ENCODE measurements at places on chromosomes 11 and 22. TPM values are rescaled to one million over a fixed set of nuclear protein-coding genes. Genes with fewer than 3 reads are reported as not detected.

GRCh38 chr11:84215672-84216071 is 929.5 kb upstream of the CCDC90B start:
- no peaks in the 10 kb centered on the region for H3K4me1 ChIP-seq
- H3K36me3 ChIP-seq: no peaks in the 10 kb centered on the region
- H3K27me3 ChIP-seq: no peaks in the 10 kb centered on the region

DNA sequence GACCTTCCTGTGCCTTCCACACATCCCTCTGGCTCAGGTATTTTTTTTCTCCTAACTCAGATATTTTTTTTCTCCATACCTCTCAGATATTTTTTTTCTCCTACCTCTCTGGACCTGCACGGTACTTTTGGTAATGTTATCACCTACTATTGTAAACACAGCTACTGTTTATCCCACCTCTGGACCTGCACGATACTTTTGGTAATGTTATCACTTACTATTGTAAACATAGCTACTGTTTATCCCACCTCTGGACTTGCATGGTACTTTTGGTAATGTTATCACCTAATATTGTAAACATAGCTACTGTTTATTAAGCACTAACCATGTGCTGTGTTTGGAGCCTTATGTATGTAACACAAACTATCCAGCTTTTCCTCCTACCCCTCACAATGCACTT is 12.1 kb upstream of the UPB1 start:
- DNase-seq: no peak
- H3K4me3 ChIP-seq: no peak overlapping the region
- peaks cover 36% of the 10 kb centered on the region for H3K4me1 ChIP-seq
- peaks cover 8% of the 10 kb centered on the region for H3K27me3 ChIP-seq
- H3K27ac ChIP-seq: no peak overlapping the region

Gene PKNOX2
- not detected for total RNA-seq

- peak overlapping the region; percentile 54 for H3K4me3 ChIP-seq
- H3K27me3 ChIP-seq: no peaks in the 10 kb centered on the region
- H3K27ac ChIP-seq: peak overlapping the region; percentile 90
- no peak for DNase-seq
- peaks cover 53% of the 10 kb centered on the region for H3K4me1 ChIP-seq
These were observed 4.1 kb downstream of the PPP1CA start for GRCh38 chr11:67397536-67397935.

- no peak overlapping the region for H3K4me3 ChIP-seq
- H3K4me1 ChIP-seq: no peaks in the 10 kb centered on the region
- H3K36me3 ChIP-seq: no peaks in the 10 kb centered on the region
- no peak overlapping the region for H3K27ac ChIP-seq
- DNase-seq: no peak
- H3K27me3 ChIP-seq: peaks cover 9% of the 10 kb centered on the region
These were observed 86.5 kb upstream of the SLC6A5 start for GRCh38 chr11:20512869-20513268.

DNA sequence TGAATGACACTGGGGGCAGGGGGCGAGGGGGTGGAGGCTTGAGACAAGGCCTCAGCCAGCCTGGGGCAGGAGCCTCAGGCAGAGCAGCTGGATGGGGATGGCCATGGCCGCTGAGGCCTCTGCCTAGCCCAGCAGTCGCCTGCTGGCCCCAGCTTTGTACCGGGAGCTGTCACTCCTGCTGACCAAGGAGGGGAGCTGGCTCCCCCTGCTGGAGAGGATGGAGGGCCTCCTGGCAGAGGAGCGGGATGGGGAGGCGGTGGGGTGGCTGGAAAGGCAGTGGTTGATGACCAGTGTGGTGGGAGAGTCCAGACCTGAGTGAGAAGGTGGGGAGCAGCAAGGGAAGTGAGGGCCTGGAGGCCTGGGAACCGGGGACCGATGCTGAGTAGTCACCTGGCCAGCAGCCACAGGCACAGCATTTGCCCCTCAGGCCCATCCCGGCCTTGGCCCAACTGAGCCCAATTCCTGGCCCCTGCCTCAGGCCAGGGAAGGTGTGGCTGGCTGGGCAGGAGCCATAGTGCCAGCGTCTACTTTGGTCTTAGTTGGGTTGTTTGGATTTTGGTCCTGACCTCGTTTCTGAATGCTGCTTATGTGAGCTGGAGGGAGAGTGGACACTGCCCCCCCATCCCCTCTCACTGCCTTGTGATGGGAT is 6.0 kb upstream of the SUSD2 start:
- no peaks in the 10 kb centered on the region for H3K27me3 ChIP-seq
- no peaks in the 10 kb centered on the region for H3K4me1 ChIP-seq
- no peak overlapping the region for H3K4me3 ChIP-seq
- DNase-seq: peak; percentile 73
- no peak overlapping the region for H3K27ac ChIP-seq
- H3K36me3 ChIP-seq: no peaks in the 10 kb centered on the region

Gene IL17REL
- total RNA-seq: 0.36 TPM

DNA sequence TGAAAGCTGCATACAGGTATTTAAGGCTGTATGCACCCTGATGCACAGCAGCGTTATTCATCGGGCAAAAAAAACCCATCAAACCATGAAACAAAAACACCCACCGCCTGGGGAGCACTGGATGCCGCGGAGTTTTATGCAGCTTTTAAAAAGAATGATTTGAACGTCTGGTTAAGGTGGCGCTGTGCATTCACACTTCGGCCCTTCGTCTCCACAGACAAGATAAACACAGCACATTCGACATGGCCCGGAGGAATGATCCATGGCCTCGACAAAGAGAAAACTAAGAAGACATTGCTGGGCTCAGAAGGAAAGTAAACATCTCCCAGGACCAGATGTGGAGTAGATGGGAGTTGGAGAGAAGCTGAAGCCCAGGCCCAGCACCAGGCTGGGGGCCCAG is 40.8 kb upstream of the GAL start:
- no peaks in the 10 kb centered on the region for H3K4me1 ChIP-seq
- H3K4me3 ChIP-seq: no peak overlapping the region
- DNase-seq: no peak
- H3K27ac ChIP-seq: no peak overlapping the region
- H3K36me3 ChIP-seq: peaks cover 5% of the 10 kb centered on the region

- no peak for DNase-seq
- H3K27me3 ChIP-seq: no peaks in the 10 kb centered on the region
- H3K4me3 ChIP-seq: no peak overlapping the region
- no peaks in the 10 kb centered on the region for H3K4me1 ChIP-seq
- H3K27ac ChIP-seq: no peak overlapping the region
- H3K36me3 ChIP-seq: no peaks in the 10 kb centered on the region
These were observed 154.7 kb upstream of the GUCY1A2 start for GRCh38 chr11:107172996-107173395.

- DNase-seq: no peak
These were observed 58.1 kb downstream of the OSBP2 start for GRCh38 chr22:30752771-30753170.

Gene FLRT1
- total RNA-seq: 1.4 TPM

Gene POU2AF3
- total RNA-seq: not detected

Gene TENM4
- total RNA-seq: 0.21 TPM

DNA sequence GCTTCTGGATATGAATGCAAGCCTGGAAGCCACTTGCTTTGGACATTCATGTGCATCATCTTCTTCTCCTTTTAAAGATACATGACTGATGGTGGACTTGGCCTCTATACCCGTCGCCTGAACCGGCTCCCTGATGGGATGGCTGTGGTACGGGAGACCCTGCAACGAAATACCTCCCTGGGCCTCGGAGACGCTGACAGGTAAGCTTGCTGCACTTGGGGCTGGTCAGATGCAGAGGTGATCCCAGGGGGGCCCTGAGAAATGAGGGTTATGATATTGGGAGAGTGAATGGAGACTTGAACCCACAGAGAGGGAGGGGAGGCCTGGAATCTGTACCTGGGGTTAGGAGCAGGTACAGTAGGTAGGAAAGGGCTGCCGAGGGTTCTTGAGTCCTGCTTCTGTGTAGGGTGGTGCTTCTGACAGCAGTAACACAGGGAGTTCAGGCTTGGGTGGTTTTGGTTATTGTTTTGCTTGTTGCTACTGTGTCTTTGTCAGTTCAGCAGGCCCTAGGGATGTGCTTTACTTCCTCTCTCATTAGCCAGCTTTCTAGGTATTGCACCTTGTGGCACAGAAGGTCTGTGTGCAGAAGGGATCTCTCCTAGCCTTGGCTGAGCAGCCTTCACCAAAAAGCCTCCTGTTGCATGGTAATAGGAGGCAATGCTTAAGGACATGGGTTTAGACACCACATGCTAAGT is 176.1 kb downstream of the DBX1 start:
- no peaks in the 10 kb centered on the region for H3K36me3 ChIP-seq
- H3K27me3 ChIP-seq: peaks cover 27% of the 10 kb centered on the region
- DNase-seq: no peak
- no peak overlapping the region for H3K27ac ChIP-seq
- peaks cover 25% of the 10 kb centered on the region for H3K4me1 ChIP-seq
- H3K4me3 ChIP-seq: no peak overlapping the region

- peak; percentile 82 for DNase-seq
- peaks cover 9% of the 10 kb centered on the region for H3K27me3 ChIP-seq
- peaks cover 22% of the 10 kb centered on the region for H3K4me1 ChIP-seq
- H3K4me3 ChIP-seq: peak overlapping the region; percentile 96
- H3K36me3 ChIP-seq: peaks cover 1% of the 10 kb centered on the region
- H3K27ac ChIP-seq: peak overlapping the region; percentile 45
These were observed 1.8 kb upstream of the RASGRP2 start for GRCh38 chr11:64745521-64746328.

Gene SCGB1A1
- not detected for total RNA-seq

Gene MOGAT2
- total RNA-seq: not detected

GRCh38 chr11:40125054-40125453 is 1334.4 kb downstream of the LRRC4C start:
- no peaks in the 10 kb centered on the region for H3K4me1 ChIP-seq
- no peaks in the 10 kb centered on the region for H3K36me3 ChIP-seq
- no peaks in the 10 kb centered on the region for H3K27me3 ChIP-seq
- DNase-seq: no peak

Gene TMPRSS4
- total RNA-seq: not detected

DNA sequence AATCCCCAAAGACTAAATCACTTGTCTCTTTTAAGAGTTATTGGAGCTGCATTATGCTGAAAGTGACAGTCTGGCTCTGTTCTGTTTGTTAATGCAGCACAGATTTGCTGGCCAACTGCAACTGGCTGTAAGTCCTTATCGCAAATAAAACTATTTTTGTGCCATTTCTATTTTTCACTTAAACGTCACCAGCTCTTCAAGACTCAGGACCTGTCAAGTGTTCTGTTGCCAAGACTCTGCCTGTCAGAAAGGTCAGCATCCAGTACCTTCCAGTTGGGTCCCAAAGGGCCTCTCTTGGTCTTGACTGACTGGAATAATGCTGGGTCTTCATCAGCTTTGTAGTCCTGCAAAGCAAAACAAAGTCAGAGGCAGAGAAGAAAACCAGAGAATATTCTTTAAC is 45.6 kb downstream of the PITPNB start:
- no peak overlapping the region for H3K4me3 ChIP-seq
- peaks cover 62% of the 10 kb centered on the region for H3K4me1 ChIP-seq
- peaks cover 19% of the 10 kb centered on the region for H3K36me3 ChIP-seq
- no peaks in the 10 kb centered on the region for H3K27me3 ChIP-seq
- DNase-seq: no peak

Gene RFPL2
- total RNA-seq: 0.50 TPM

GRCh38 chr11:31779374-31779791 is 31.7 kb downstream of the PAX6 start:
- H3K27me3 ChIP-seq: no peaks in the 10 kb centered on the region
- H3K27ac ChIP-seq: no peak overlapping the region
- DNase-seq: no peak

Gene CLDN5
- 0.30 TPM for total RNA-seq

GRCh38 chr11:59426361-59427067 is at the start of gene OR5A2:
Gene OR5A2 (minus strand): TSS chr11:59426413. CDS start chr11:59422953, 3,460 bp downstream.
- no peak within 1 kb of the TSS for H3K4me3 ChIP-seq
- DNase-seq: no peak
- no peaks in the 10 kb centered on the region for H3K36me3 ChIP-seq

Gene UBASH3B
- total RNA-seq: 6.9 TPM

DNA sequence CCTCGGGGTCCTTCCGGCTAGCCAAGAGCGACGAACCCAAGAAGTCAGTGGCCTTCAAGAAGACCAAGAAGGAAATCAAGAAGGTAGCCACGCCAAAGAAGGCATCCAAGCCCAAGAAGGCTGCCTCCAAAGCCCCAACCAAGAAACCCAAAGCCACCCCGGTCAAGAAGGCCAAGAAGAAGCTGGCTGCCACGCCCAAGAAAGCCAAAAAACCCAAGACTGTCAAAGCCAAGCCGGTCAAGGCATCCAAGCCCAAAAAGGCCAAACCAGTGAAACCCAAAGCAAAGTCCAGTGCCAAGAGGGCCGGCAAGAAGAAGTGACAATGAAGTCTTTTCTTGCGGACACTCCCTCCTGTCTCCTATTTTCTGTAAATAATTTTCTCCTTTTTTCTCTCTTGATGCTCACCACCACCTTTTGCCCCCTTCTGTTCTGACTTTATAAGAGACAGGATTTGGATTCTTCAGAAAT is 1.9 kb upstream of the GCAT start:
- peaks cover 38% of the 10 kb centered on the region for H3K27me3 ChIP-seq
- H3K36me3 ChIP-seq: no peaks in the 10 kb centered on the region
- no peak for DNase-seq
- peaks cover 42% of the 10 kb centered on the region for H3K4me1 ChIP-seq

GRCh38 chr11:117230999-117231841 is 653 bp downstream of the PCSK7 start:
- peak overlapping the region; percentile 88 for H3K27ac ChIP-seq
- peaks cover 58% of the 10 kb centered on the region for H3K4me1 ChIP-seq
- DNase-seq: peak; percentile 16
- peak overlapping the region; percentile 95 for H3K4me3 ChIP-seq

Gene MMP10
- 1.2 TPM for total RNA-seq

GRCh38 chr11:58024601-58025091 is 965 bp downstream of the OR9Q1 start:
- no peaks in the 10 kb centered on the region for H3K36me3 ChIP-seq
- no peaks in the 10 kb centered on the region for H3K27me3 ChIP-seq
- H3K27ac ChIP-seq: no peak overlapping the region
- DNase-seq: no peak
- H3K4me1 ChIP-seq: no peaks in the 10 kb centered on the region
- no peak overlapping the region for H3K4me3 ChIP-seq

DNA sequence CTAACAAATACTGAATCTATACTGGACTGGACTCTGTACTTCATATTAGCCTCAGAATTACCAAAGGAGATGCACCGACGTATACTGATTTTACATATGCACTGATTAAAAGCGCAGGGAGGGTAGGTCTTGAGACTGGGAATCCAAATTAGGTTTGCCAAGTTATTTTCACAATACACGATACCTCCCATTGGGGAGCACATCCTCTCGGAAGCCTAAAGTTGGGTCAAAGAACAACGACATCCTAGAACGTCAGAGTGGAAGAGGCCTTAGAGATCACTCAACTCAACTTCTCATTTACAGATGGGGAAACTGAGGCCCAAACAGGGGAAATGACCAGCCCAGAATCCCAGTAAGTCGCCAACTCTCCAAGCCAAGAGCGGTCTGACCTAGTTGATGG is 626 bp downstream of the DNAL4 start:
- peak overlapping the region; percentile 64 for H3K27ac ChIP-seq
- H3K27me3 ChIP-seq: no peaks in the 10 kb centered on the region
- no peak for DNase-seq
- peaks cover 8% of the 10 kb centered on the region for H3K4me1 ChIP-seq
- H3K36me3 ChIP-seq: peaks cover 2% of the 10 kb centered on the region
- peak overlapping the region; percentile 94 for H3K4me3 ChIP-seq

Gene OR4A16
- not detected for total RNA-seq

- H3K4me1 ChIP-seq: peaks cover 65% of the 10 kb centered on the region
- H3K27ac ChIP-seq: peak overlapping the region; percentile 1
- no peaks in the 10 kb centered on the region for H3K27me3 ChIP-seq
- no peak for DNase-seq
- no peaks in the 10 kb centered on the region for H3K36me3 ChIP-seq
These were observed 2.6 kb upstream of the LTBP3 start for GRCh38 chr11:65560555-65561418.

- H3K4me3 ChIP-seq: no peak overlapping the region
- no peaks in the 10 kb centered on the region for H3K36me3 ChIP-seq
- no peak overlapping the region for H3K27ac ChIP-seq
- no peaks in the 10 kb centered on the region for H3K4me1 ChIP-seq
- peaks cover 26% of the 10 kb centered on the region for H3K27me3 ChIP-seq
These were observed 12.8 kb downstream of the PNPLA5 start for GRCh38 chr22:43878831-43879550.

Gene OR5B21
- 0.35 TPM for total RNA-seq
